Caudate nucleus (tissue), 63 donors: ENCODE measurements at places on chromosomes 12 and 14.

DNA sequence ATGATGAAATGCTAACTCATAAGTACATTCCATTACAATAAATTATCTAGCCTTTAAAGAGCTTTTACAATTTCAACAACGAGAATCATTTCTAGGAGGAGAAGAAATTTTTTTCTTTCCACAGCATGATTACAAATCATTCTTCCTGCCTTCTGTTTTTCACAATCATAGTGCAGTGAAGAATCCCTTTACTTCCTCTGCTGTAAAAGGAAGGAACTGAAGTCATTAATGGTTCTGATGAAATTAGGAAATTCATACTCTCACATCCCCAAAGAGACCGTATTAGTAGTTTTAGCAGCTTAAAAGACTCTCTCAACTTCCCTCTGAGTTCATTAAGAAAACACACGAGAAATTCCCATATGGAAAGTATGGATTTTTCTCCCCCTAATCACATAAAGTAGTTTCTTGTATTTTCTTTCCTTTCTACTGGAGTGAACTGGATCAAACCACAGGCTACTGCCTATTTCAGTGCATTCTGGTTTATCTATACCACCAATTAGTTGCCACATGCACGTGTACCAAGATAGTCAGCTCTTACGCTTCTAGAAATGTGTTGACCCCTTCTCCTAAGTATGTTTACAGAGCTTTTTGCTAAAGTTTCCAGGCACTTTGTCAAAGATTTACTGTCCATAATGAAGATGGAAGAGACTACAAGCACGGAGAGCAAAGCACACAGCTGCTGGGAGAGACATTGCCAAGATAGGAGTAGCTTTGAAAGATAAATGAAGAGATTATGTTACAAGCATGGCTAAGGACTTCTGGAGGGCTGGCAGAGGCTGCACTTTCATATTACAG is 58.9 kb upstream of the KITLG start:
- DNase-seq = no peak

- DNase-seq = no peak
Measured at GRCh38 chr12:109685574-109686447, 27.8 kb upstream of the FAM222A start.

- DNase-seq = no peak
Measured at GRCh38 chr12:91196436-91196835, 13.8 kb upstream of the DCN start.

- DNase-seq = no peak
Measured at GRCh38 chr12:121531356-121531750, 49.5 kb downstream of the KDM2B start.

DNA sequence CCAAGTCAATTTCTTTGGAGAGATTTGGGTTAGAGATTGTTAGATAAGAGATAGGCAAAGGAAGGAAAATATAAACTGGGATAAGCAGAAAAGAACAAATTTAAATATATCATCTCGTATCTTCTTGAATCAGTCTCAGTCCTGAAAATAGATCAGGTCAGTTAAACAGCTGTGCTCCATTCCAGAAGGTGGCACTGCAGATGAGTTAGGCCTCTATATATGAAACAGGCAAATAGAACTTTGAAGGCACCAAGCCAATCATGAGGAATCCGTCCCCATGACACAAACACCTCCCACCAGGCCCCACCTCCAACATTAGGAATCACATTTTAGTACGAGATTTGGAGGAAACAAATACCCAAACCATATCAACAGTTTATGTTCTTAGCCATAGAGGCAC is 605.5 kb upstream of the USP15 start:
- DNase-seq = no peak

GRCh38 chr14:70934502-70935134 is 27.4 kb downstream of the PCNX1 start:
- DNase-seq = no peak

GRCh38 chr12:121237415-121237814 is 27.5 kb downstream of the P2RX4 start:
- no peak for DNase-seq
